Smooth muscle cell of the brain vasculature (primary cell): ENCODE measurements at places on chromosomes 3 and 15.

DNA sequence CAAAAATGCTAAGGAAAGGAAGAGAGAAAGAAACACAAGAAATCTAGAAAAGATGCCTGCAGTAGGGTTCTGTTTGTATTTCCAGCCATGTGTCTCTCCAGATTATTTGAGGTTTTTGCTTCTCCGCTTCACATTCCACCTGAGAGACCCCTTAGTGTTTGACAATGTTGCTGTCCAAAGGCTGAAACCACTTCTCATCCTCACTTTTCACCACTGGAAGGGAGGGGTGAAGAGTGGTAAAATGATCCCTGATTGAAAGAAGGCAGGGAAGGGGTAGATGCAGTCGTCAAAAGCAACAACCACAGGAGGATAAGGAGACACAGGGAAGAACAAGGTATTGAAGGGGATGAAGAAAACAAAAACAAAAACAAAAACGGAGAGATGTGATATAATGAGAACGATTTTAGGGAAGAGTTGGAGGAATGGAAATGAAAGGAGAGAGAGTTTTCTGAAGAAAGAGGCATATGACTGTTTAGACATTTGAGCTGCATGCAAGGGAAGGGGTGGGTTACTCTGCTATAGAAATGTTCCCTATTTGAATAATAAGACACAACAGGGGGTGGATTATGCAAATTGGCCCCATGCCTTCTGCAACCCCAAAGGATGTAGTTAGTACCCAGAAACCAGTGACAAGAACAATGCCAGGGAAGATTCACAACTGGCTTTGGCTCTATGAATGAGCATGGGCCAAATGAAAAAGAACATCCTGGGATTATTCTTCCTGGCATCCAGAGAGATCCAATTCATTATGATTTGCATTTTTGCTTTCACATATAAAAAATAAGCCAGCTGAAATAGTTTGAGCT, 235.9 kb downstream of the GAP43 start:
- no peak for DNase-seq

DNA sequence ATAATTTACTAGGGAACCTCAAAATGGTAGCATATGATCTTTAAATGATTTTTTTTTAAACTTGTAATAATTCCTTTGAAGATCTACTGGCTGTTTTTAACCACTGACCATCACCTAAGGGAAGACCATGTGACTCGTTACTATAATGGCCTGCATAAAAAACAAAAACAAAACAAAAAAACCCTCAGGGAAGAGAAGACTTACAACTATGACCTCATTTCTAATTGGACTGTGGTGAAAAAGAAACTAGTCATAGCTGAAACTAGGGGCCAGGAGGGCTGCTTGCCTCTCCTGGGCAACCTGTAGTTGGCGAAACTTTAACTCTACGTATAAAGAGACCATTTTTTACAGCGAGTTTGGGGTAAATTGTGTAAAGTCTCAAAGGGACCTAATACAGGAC, 23.0 kb downstream of the PAQR9 start:
- DNase-seq = no peak

GRCh38 chr15:37246856-37247255, 146.5 kb upstream of the MEIS2 start:
- DNase-seq = no peak

DNA sequence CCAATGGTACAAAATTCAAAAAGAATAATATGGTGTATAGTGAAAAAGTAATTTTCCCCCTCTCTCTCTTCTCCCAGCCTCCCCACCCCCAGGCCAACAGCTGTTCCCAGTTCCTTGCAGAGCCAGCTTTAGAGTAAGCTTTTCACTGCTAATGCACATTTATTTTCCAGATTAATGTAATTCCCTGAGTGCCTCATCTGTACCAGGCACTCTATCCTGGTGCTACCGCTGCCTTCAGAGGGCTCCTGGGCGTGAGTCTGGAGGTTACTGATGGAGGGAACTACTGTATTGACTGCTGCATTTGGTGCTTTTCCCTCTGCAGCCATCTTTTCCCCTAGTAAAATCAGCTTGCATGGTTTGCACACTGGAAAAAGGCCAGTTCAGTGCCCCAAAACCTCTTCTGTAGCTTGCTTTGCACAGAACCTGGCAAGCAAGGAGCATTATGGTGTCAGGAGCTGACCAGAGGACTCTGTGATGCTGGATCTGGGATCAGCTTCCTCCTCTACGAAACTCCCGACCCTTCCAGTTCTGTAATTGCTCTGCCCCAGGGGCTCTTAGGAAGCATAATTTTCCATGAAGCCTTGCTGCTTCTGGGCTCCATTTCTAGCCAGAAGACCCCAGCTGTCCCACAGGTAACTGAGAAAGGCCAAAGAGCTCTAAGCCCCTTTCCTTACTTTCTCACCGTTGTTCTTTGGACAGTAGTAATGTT, 8.5 kb upstream of the USP3 start:
- no peak for DNase-seq

GRCh38 chr3:172669021-172669420, 41.8 kb downstream of the NCEH1 start:
- DNase-seq = no peak

DNA sequence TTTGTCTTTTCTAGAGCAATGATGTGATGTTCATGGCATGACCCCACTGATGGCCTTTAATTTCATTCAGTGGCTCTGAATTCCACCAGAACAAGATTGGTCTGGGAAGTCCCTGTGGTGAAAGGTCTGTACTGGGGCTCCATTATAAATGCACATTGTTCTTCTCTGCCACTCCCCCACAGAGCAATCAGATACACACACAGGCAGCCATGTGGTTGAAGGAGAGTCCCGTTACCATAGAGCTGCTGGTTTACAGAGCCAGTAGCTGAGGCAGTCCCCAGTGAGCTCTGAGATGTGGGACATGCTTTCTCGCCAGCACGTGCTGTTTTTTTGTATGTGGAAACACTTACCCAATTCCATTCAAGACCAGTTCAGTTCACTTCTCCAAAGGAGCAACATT, 172.7 kb upstream of the TRIM42 start:
- no peak for DNase-seq

DNA sequence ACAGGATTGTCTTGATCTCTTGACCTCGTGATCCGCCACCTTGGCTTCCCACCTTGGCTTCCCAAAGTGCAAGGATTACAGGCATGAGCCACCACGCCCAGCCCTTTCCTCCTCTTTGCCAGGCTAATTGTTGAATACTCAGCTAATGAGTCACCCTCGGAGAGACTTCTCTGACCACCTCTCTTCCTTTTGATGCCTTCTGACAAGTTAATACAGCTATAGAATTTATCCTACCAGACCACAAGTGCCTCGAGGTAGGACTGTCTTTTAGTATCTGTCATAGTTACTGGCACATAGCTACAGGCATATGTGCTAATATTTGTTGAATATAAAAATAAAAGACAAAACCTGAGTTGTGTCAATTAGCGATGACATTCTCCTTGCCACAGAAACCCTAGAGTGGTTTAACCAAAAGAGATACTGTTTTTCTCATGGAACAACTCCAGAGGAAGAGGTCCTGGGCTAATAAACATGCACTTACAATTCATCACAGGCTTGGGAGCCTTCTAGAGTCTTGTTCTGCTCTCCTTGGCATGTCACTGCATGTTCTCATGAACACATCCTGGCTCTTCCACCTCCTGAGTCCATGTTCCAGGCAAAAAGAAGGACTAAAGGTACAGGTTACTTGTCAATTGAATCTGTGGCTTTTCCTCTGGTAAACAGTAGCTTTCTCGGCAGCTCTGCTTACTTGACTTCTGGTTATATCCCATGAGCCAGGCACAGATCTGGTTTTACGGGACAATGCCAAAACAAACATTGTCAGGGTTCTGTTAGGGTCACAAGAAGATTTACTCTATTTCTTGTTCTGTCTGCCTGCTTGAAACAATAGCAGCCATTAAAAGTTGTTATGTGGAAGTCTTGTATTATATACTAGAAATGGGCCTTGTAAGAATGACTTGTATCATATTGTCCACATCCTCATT, 332.3 kb downstream of the THSD4 start:
- DNase-seq = no peak

- no peak for DNase-seq
These were observed 153.3 kb downstream of the EPHA3 start for GRCh38 chr3:89260721-89261120.

GRCh38 chr3:107429320-107430181, 52.3 kb downstream of the CCDC54 start:
- DNase-seq = peak; percentile 73

GRCh38 chr15:51796847-51797401, 32.5 kb upstream of the TMOD3 start:
- DNase-seq = no peak

- DNase-seq = no peak
These were observed 29.4 kb downstream of the C3orf85 start for GRCh38 chr3:109165905-109166304.

- no peak for DNase-seq
These were observed 36.5 kb downstream of the HEG1 start for GRCh38 chr3:125019271-125019670.

- DNase-seq = no peak
These were observed 59.9 kb upstream of the CORO2B start for GRCh38 chr15:68518785-68519430.

- no peak for DNase-seq
These were observed 32.1 kb upstream of the TIMP4 start for GRCh38 chr3:12190832-12191231.

GRCh38 chr3:141708367-141708766, 29.7 kb upstream of the RNF7 start:
- no peak for DNase-seq

DNA sequence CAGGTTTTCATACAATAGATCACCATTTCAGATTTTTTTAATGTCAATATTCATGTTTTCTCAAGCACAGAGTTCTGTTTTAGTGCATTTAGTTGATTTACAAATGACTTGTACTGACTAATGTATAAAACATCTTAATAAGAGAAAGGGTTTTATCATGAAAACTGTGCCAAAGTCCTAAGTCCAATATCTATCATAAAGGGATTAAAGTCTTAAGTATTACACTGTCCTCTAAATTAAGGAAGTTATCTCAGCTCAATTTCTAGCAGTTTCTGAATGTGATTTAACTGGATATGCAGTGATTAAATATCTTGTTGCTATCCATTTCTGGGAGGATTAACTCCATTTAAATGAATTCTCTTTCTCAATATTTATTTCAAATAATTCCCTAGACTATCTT, 381.1 kb upstream of the CNTN4 start:
- DNase-seq = no peak

DNA sequence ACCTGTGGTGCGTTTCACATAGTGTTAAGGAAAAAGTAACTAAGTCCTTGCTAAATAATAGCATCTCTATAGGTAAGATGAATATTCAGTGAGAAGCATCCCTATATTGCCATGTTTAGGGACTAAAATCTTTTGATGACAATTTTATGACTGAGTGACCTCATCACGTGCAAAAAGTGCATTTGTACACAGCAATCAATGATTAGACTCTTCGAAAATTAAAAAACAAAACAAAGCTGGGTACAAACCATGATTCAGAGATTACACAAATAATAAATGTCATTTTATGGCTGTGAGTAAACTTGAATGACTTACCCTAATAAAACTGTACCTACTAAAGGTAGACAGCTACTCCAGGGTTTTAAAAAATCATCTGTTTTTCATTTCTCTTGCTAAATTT, 505.3 kb downstream of the FOXP1 start:
- DNase-seq = no peak

DNA sequence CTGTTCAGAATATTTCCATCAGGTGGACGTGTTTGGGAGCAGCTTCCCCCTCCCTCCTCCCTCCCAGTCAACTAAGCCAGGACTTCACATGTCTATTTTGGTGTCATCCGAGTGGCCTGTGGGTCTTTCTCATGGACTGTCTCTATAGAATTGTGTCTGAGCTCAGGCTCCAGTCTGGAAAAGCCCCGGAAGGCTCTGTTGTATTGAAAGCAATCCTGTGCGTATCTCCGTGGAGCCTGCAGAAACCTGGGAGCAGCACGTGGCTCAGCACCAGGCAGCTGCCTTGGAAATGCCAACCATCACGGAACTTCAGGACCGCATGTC, 25.2 kb downstream of the COLQ start:
- DNase-seq = no peak

DNA sequence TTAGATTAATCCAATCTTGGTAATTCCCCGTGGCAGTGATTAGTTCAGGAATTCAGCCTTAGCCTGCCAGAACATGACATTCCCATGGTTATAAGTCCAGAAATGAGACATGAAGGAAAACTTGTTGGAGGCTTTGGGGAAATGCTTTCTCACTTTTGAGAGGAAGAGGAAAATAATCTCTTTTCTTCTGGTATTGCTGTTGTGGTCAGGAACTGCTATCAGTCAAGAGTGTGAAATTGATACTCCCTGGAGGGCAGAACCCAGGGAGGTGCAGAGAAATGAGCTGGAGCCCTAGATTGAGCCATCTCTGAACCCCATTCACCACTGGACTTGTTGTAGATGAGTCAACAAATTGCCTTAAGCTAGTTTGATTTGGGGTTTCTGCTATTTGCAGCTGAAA, 38.6 kb upstream of the APH1B start:
- DNase-seq = no peak

- no peak for DNase-seq
These were observed 7.6 kb downstream of the LPCAT4 start for GRCh38 chr15:34359416-34359815.

- DNase-seq = no peak
These were observed 34.4 kb downstream of the GLCE start for GRCh38 chr15:69194854-69195253.

- no peak for DNase-seq
These were observed 110.3 kb downstream of the FAIM start for GRCh38 chr3:138718849-138719248.
